HFF-Myc (cell line): ENCODE measurements at places on chromosomes 7 and 10.

- DNase-seq: no peak
These were observed 9.4 kb upstream of the PIK3CG start for GRCh38 chr7:106855540-106856132.

DNA sequence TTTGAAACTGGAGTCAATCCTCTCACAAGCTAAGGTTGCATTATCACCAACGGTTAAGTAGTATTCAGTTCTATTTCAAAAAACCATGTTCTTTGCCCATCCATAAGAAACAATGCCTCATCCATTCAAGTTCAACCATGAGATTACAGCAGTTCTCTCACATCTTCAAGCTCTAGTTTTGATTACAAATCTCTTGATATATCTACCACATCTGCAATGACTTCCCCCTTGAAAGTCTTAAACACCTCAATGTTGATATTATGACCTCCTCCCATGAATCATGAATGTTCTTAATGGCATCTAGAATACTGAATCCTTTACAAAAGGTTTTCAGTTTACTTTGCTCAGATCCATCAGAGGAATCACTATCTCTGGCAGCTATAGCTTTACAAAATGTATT, 81.8 kb downstream of the JMJD1C start:
- DNase-seq: no peak

GRCh38 chr10:30675791-30676718, 46.5 kb upstream of the LYZL2 start:
- no peak for DNase-seq

DNA sequence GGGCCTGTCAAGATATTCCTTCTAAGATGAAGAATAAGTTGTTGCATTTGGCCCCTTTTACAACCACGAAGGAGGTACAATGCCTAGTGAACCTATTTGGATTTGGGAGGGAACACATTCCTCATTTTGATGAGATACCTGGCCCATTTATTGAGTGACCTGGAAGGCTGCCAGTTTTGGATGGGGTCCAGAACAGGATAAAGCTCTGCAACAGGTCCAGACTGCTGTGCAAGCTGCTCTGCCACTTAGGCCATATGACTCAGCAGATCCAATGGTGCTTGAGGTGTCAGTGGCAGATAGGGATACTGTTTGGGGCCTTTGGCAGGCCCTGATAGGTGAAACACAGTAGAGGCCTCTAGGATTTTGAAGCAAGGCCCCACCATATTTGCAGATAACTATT, 704.6 kb downstream of the CCSER2 start:
- no peak for DNase-seq

- no peak for DNase-seq
These were observed 10.1 kb downstream of the PON2 start for GRCh38 chr7:95424716-95425115.

DNA sequence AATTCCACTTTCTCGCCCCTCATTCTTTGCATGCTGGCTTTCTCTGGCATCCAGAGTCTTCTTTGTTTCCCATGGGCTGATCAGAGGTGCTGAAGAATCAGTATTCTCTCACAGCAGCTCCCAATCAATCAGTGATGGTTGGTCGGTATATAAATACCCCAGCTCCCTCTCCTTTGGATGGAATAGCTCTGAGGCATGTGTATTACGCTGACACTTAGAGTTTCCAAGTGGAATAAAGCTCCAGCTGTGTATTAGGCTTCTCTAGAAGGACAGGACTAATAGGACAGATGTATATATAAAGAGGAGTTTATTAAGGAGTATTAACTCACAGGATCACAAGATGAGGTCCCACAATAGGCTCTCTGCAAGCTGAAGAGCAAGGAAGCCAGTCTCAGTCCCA, 218.3 kb upstream of the GRB10 start:
- DNase-seq: no peak

- DNase-seq: no peak
These were observed 30.6 kb downstream of the CISD1 start for GRCh38 chr10:58299580-58299979.

DNA sequence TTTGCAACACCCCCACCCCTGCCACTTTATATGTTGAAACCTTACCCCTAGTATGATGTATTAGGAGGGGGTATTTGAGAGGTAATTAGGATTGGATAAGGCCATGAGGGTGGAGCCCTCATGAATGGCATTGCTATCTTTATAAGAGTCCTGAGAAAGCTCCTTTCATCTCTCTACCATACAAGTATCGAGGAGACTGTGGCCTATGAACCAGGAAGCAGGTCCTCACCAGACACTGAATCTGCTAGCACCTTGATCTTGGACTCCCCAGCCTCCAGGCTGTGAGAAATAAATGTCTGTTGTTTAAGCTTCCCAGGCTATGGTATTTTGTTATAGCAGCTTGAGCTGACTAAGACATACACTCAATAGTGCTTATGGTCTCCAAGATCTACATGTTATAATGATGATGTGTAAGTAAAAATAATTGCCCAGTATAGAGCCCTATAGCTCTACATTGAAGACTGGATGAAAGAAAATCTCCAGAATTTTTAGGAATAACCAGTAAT, 188.8 kb downstream of the RAPGEF5 start:
- DNase-seq: no peak

- no peak for DNase-seq
These were observed 4.3 kb downstream of the KCNH2 start for GRCh38 chr7:150973571-150974451.

DNA sequence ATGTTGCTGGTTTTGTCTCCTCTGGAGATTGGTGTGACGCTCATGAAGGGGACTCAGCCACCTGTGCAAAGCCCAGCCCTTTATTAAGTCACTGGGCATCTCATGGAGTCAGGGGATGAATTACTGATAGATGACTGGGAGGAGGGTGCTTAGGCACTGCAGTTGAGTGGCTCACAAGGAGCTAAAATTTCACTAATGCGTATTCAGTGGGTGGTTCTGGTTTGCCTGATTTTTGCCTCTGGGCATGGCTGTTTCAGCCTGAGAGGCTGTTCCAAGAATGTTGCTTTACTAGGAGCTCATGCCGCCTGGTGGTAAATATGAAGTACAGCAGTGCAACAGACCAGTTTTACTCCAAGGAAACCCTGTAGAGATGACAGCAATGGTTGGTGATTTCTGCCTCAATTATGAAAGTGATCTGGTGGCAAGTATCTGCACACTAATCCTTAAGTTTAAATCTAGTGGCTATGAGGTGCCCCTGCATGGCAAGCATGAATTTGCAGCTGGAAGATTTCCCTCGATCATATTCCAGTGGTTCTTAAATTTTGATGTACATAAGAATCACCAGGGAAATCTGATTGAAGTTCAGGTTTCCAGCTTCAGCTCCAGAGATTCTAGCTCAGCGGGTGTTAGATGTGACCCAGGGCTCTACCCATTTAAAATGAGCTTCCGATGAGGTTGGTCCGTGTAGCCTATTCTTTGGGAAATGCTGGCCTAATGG, 19.9 kb downstream of the ACTA2 start:
- peak; percentile 83 for DNase-seq
